Fibroblast of upper back skin (primary cell): ENCODE measurements at places on chromosomes 5 and 9.

DNA sequence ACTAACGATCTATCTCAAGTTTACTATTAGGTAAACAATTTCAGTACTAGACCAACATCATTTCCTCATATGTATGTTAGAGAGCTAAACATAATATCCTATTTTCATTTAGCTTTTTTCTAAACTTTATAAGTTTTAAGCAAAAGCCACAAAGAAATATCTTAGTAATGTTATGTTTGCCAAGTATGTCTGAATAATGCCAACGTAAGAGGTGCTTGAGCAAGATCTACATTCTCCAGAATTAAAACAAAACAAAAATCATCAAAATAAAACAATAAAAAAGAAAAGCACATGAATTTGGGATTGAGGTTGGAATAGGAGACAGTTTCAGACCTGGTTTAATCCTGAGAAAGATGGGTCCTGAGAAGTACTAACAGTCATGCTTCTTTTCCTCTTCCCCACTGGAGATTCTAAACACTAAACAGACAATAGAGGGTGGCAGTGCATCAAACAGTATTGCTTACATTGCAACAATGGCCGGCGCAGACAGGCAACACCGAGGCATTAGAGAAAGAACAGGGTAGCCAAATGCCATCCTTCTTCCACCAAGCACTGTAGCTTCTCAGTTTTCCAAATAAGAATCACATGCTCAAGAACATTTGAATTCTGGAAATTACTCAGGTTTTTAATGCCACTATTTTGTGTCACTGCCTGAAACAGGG lies 33.6 kb downstream of the CSNK1A1 start:
- no peak for DNase-seq

- peak; percentile 82 for DNase-seq
Observed at GRCh38 chr5:107812570-107813141, 141.9 kb upstream of the EFNA5 start.

- no peak for DNase-seq
Observed at GRCh38 chr9:35324966-35325365, 163.2 kb downstream of the UNC13B start.

- peak; percentile 96 for DNase-seq
Observed at GRCh38 chr9:133347985-133348717, at the start of the genes MED22 and RPL7A. Gene MED22, minus strand, starts transcription at chr9:133348131. Its CDS starts 1,469 bp downstream, at chr9:133346662. Gene RPL7A, plus strand, starts transcription at chr9:133348218. Its CDS starts 26 bp downstream, at chr9:133348244.

- DNase-seq, result no peak
Observed at GRCh38 chr9:1274334-1274733, 224.2 kb downstream of the DMRT2 start.

- no peak for DNase-seq
Observed at GRCh38 chr5:84986688-84987087, 602.0 kb upstream of the EDIL3 start.

GRCh38 chr5:142984525-142984924 lies 214.3 kb downstream of the ARHGAP26 start:
- peak; percentile 48 for DNase-seq

DNA sequence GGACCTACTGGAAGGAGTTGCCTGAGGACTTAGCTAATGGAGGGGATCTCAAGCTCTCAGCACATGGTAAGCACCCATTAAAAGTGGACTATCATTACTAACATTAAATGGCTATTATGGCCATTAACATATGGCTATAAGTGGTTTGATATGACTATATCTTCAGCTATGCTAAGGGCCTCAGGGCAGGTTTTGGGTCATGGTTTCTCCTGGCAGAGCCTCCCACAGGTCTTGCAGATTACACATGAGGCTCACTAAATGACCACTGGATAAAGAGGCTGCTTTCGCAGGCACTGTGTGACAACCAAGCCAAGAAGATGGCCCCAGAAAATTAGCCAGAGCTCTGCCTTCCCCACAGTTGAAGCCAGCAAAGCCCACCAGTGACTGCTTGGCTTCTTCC lies 15.4 kb downstream of the CCNJL start:
- DNase-seq, result no peak

DNA sequence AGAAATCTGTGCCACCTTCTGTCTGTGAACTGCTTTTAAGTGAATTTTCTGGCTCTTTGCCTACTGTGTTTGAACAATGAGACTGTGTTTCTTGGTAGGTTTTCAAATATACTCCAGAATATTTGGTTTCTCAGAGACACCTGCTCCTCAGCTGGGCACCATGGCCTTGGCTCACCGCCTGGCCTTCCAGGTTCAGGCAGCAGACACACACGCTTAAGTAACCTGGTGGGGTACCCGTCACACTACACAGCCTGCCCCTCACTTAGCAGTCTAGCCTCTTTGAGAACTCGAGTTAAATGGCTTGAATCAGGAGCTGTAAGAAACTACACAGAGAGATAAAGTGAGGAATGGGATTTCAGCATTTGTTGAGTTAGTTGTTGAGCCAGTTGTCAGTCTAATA lies 530.5 kb downstream of the MTRR start:
- no peak for DNase-seq

GRCh38 chr5:178240341-178240741 lies 7.7 kb upstream of the PHYKPL start:
- DNase-seq, result no peak

DNA sequence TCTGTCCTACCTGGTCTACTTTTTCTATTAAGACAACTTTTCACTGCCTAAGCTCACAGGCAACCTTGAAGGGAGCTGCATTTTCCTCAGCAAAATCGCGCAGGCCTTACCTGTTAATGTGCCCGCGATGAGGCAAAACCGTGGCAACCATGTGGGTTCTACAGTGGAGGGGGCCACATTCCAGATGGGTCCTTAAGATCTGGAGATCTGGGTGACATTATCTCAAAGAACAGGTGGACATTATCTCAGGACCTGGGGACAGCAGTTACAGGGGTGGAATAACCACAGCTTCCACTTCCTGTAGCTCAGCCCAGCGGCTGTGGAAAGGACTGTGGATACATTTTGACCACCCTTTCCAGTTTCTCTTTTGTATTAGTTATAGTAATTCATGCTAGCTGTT lies 112.8 kb upstream of the PTCH1 start:
- DNase-seq, result no peak

- no peak for DNase-seq
Observed at GRCh38 chr9:93210974-93211653, 27.2 kb downstream of the WNK2 start.

DNA sequence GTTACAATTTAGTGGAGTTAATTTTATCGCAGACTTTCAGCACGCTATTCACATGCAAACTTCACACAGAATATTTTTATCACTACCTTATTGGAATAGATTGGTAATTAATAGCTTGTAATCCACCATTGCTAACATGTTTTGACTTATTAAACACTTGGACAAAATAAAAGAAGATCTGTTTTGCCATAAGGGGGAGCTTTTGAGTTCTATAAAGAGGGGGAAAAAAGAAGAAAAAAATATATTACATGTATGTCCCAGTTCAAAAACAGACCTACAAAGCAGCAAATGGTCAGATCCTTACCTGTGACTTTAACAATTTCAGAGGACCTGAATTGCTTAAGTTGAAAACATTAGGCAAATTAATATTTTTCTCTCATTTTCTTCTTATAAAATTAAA lies 1.2 kb upstream of the PAPPA start:
- peak; percentile 73 for DNase-seq

DNA sequence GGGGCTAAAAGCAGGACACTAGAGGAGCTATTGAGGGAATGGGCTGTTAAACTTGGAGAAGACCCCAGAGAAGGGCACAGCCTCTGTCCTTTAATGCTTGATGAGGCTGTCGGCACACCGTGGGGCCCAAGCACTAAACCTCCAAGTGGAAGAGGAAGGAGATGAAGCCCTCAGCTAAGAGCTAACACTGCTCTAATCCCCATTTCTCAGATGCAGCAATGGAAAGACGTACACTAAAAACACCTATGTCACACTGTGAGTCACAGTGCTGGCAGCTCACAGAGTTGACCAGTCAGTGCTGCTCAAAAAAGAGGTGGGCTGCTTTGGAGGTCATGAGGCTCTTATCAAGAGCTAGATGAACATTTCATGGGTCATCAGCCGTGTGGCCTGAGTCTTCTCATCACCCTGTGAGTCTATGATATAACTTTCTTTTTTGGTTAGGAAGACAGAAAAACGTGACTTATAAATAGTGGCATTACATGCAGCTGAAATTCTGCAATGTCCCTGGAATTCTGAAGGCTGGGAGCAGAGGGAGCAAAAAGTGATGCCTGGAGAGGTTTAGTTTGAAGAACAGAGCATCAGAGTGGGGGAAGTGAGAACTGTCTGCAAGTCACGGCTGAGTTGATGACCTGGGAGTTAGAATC lies 21.5 kb downstream of the TNFSF8 start:
- DNase-seq, result no peak

GRCh38 chr9:24359046-24359445 lies 186.7 kb downstream of the IZUMO3 start:
- DNase-seq, result no peak

DNA sequence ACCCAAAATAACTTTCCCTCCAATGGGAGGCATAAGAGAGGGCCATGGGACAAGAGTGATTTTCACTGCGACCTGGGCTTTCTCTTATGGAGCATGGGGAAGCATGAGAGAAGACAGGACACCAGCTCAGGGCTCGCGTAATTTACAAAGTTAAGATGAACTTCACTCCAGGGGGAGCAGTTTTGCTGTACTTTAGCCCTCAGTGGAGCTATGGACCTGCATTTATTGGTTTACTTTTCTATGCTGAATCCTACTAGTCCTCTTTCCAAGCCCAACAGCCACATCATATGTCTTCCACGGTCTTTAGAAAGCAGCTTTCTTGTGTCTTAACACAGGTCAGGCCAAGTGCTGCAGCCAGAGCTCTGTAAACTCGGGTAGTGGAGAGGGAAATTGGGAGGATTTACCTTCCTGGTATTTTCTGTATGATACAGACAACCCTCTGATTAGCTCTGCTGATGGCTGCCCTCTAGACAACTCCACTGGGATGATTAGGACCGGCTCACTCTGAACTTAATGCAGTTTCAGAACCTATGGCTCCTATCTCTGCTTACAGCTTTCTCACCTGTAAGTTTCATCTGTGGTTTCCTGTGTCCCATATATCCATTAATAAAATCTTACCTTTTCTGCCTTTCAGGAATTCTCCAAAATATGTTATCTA lies 581.0 kb upstream of the RORB start:
- no peak for DNase-seq

- no peak for DNase-seq
Observed at GRCh38 chr9:35690294-35690613, 529 bp upstream of the TPM2 start.

GRCh38 chr9:33489066-33489465 lies 15.3 kb upstream of the NOL6 start:
- peak; percentile 90 for DNase-seq

DNA sequence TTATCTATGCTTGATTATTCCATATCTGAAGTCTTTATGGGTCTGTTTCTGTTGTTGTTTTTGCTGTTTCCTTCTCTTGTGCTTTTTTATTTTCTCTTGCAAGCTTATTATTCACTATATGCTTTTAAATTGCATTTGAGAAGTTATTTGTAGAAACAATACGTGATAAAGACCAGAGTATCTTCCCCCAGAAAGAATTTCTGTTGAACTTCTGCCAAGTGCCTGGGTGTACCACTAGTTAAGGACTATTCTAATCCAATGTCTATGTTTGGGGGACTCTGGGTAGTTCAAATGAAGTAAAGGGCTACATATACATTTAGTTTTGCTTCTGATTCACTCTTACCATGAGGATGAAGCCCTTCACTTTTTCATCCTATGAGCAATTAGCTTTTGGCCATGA lies 54.3 kb downstream of the SLF1 start:
- no peak for DNase-seq

GRCh38 chr5:39240750-39241149 lies 21.4 kb upstream of the FYB1 start:
- no peak for DNase-seq

GRCh38 chr9:3903906-3904305 lies 378.1 kb upstream of the RFX3 start:
- no peak for DNase-seq

DNA sequence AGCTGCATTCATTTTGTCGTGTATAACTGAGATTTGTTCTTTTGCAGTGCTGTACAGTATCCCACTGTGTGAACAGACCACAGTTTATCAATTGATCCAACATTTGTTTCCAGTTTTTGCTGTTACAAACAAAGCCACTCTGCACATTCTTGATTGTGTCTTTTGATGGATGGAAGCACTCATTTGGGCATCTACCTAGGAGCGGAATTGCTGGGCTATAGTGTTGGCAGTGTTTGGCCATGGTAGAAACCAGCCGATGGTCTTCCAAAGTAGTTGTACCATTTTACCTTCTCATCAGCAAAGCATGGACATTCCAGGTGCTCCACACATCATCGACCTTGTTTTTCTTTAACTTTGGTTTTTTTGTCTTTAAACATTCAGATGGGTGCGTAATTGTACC lies 77.7 kb downstream of the PSMB7 start:
- DNase-seq, result no peak

- DNase-seq, result peak; percentile 66
Observed at GRCh38 chr5:153546566-153546965, 56.1 kb downstream of the GRIA1 start.

- no peak for DNase-seq
Observed at GRCh38 chr5:178668579-178668978, 41.7 kb upstream of the CLK4 start.

GRCh38 chr5:62829604-62829986 lies 251.0 kb downstream of the LRRC70 start:
- no peak for DNase-seq

GRCh38 chr9:88737876-88738275 lies 202.9 kb downstream of the NXNL2 start:
- DNase-seq, result peak; percentile 41

DNA sequence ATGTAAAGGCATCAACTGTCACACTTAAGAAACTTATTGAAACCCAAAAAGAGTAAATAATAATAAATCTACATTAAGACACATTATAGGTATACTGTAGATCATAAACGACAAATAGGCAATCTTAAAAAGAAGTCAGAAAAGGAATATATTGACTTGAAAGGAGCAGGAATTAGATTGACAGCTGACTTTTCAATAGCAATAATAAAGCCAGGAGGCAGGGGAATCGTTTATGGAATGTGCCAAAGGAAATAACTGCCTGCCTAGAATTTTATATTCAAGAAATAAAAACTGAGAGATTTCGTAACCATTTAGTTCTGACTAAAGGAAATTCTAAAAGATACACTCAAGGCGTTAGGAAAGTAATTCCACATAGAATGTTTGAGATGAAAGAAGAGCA lies 21.7 kb upstream of the ACSL6 start:
- no peak for DNase-seq

DNA sequence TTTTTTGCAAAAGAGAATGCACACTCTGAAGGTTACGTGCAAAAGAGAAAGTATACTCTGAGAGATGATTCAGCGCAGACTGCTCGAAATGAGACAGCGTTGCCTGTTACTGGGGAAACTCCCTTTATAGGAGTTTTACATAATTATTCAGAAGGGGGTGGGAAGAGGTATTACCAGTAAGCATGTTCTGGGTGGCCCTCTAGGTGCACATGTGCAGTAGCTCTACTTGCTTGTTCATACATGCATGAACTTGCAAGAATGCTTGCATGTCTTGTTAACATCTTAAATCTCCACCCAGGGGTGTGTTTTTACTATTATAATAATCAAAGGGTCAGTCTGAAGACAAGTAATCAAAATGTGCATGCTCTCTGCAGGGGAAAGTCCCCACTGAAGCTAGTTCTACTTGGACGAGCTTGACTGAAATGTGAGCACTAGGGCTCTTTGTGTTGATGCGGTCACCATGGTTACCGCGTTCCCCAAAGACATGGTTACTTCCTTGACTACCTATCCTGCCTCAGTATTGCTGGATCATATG lies 75.5 kb downstream of the SGCD start:
- peak; percentile 60 for DNase-seq
